ENCODE measurements at places on chromosomes 5 and 9.
A peak's percentile ranks its signal among the peaks of the same experiment; 100 is the strongest.

DNA sequence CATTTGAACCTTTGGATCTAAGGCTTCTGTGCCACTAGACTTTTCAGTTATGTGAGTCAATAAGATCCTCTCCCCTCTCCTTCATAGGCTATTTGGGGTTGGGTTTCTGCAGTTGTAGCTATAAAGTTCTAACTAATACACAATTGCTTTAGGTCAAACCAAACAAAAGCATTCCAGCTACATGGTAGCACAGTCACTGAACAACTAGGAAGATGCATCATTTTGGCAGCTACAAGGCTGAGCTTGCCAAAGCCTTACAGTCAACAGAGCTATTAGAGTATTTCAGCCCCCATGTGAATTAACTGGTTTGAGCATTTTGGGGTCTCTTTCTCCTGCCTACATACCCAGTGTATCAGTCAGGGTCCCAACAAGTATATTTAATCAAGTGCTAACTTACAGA lies 234.6 kb downstream of the ZNF608 start:
- DNase-seq: peak; percentile 17

DNA sequence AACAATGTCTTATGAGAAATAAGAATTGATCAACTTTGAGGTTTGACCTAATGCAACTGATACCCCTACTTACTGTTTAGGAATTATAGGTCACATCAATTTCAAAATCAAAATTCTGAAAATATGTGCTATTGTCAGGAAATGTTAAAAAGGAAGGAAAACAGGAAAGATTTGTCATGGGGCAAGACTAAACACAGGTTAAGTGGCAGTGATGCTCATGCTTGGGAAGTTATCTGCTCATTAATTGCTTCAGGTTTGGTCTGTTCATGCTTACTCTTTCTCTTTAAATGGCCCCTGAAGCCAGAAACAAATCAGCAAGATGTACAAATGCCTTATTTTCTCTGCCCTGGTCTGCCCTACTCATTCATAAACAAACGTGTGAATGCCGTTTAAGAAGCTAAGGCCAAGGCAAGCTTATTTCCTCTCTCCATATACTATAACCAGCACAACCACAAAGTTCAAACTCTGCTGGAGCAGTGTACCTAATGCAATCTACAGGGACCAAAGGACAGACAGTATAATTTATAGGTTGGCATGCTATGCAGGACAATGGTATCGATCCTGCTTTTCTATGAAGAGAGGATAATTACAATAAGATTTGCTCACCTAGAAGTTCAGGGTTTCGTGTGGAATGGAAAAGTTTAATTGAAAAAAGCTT lies 177.2 kb downstream of the GNAQ start:
- no peak for DNase-seq

DNA sequence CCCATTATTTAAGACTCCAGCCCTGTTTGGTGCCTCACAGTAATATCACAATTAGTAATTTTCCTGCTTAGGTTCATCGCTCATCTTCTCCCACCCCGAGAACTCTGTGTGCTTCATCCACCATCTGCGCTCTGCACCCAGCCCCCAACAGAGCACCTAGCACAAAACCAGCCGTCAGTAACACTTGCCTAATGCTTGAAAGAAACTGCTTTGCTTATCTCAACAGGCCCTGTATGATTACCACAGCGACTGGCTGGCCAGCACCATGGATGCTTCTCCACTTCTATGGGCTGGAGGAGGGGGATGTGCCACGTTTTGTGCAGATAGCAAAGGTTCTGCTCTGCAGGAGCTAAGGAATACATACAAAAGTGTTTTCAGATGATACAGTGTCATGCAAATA lies 166.8 kb downstream of the SPOCK1 start:
- DNase-seq: no peak

GRCh38 chr5:168422431-168422830 lies 63.8 kb upstream of the RARS1 start:
- DNase-seq: no peak

DNA sequence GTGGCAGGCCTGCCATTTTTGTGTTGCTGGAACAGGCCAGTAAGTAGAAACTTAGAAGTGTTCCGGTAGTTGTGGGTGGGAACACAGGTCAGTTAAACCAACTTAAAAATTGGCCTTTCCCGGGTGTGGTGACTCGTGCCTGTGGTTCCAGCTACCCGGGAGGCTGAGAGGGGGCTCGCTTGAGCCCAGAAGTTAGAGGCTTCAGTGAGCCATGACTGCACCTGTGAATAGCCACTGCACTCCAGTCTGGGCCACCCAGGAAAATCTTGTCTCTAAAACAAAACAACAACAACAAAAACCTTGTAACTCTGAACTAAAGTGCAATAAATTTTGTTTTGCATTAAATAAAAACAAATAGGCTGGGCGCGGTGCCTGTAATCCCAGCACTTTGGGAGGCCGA lies 1.4 kb upstream of the NHP2 start:
- DNase-seq: no peak

DNA sequence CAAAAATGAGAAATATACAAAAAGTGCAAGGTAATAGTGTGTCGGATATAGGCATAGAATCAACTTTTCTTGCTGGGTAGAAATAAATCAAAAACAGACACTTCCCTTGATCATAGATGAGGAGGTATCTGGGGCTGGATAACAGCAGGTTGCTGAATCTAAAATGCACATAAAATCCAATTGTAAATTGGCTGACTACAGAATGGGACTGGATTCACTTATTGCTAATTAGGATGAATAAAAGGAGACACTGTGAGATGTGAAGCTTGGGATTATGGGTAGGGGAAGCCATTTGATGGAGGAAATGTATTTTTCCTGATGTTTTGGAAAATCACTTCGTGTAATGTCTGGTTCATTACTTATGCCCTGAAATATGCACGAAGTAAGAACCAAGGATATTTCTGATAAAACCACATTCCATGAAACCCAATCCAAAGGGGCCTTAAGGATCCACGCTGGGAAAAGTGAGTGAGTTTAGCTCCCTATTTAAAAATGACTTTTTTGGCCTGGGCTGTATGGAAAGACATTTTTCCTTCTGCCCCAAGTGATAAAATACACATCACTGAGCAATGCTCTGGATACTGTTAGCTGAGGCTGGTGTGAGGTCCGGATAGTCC lies 136.1 kb downstream of the MARCHF11 start:
- DNase-seq: no peak

- no peak for DNase-seq
Observed at GRCh38 chr9:123418052-123418430, 62.0 kb downstream of the CRB2 start.

- no peak for DNase-seq
Observed at GRCh38 chr5:57850109-57850508, 367.5 kb upstream of the ACTBL2 start.

GRCh38 chr9:84668196-84669012 lies 1.1 kb upstream of the NTRK2 start:
- peak; percentile 86 for DNase-seq

DNA sequence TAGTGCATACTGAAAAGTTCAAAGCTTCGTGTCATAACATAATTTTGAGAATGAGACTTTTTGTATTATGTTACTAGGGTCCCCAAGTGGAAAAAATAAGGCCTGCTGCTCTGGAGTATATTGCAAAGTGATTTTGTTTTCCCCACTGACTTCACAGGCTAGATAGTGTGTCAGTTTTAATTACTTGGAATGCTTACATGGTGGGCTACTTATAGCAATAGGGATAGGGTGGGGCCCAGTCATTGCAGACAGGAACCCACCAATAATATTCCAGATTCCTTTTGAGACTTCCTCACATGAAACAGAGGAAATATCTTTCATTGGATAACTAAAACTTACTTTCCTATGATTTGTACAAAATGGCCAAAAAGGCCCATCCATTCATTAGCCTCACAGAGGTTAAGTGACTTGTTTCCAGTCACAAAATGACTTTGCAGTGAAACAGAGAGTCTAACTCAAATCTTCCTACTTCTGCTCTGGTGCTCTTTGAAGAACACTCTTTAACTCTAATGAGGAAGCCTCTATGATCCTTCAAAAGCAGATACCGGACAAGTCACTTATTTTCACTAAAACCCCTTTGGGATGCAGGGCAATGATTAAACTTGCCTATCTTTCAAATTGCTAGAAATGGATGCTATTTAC lies 16.2 kb upstream of the MEF2C start:
- DNase-seq: no peak

DNA sequence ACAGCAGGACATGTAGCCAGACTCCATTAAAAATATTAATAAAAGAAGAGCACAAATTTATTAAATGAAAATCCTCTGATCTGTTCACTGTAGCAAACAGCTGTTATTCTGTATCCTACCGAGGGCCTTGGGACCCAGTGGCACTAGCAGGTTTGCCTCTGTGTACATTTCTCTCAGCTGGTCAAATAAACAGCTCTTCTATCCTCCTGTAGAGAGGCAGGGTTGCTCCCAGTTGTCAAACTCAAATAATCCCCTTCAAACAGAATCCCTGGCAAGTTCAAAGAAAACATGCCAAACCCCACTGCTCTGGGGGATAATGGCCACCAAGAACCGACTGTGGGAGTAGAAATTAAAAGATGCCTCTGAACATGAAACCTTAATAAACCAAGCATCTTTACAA lies 1262.0 kb upstream of the DMAC1 start:
- DNase-seq: no peak

DNA sequence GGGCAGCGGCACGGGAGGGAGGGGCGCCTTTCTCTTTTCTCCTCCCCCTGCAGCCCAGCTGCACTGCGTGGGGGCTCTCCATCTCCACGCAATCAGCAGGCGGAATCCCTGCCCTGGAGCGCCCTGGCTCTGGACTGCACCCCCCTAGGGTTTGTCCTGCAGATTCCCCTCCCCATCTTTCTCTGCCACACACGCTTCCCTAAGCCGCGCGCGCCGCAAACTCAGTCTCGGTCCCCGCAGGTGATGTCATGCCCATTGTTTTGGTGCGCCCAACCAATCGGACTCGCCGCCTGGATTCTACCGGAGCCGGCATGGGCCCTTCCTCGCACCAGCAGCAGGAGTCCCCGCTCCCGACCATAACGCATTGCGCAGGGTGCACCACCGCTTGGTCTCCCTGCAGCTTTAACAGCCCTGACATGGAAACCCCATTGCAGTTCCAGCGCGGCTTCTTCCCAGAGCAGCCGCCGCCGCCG lies at the start of gene KCNN2:
KCNN2 (plus strand) TSS at position 347 of the 473 bp plus-strand sequence; CDS start at position 417, 70 bp downstream.
- peak; percentile 91 for DNase-seq

DNA sequence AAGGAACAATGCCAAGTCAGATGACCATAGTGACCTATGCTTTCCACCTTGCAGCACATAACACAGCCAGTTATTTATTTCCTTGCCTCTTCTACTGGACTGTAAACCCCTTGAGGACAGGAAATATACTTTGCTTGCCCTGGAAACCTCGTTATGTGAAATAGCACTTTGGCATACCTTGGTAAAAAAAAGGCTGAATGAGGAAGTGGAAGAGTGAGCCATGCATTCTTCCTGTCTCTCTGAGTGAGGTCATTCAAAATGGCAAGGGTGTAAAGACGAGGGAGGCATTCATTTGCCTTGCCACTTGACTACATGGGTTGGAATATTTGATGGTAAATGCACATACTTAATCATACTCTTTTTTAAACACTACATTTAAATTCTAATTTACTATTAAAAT lies 42.8 kb upstream of the SVEP1 start:
- no peak for DNase-seq

Measured in cerebellum (tissue), 4 donors.